ENCODE measurements at places on chromosomes 12 and 14. TPM values are rescaled to one million over a fixed set of nuclear protein-coding genes. Genes with fewer than 3 reads are reported as not detected.

The CCDC38 gene
- 0.16 TPM for total RNA-seq

The GALNT16 gene
- total RNA-seq: not detected

The LHX5 gene
- not detected for total RNA-seq

The ST8SIA1 gene
- 1.7 TPM for total RNA-seq

The CCDC85C gene
- total RNA-seq: 5.1 TPM

DNA sequence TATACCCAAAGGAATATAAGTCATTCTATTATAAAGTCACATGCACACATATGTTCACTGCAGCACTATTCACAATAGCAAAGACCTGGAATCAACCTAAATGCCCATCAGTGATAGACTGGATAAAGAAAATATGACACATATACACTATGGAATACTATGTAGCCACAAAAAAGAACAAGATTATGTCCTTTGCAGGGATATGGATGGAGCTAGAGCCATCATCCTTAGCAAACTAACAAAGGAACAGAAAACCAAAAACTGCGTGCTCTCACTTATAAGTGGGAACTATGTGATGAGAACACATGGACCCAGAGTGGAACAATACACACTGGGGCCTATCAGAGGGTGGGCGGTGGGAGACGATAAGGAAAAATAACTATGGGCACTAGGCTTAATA, 21.3 kb downstream of the FBXO21 start:
- no peak for DNase-seq

- DNase-seq: no peak
Measured at GRCh38 chr12:77060136-77060882, 5.1 kb downstream of the E2F7 start.

- DNase-seq: no peak
Measured at GRCh38 chr14:99286761-99287160, 14.8 kb upstream of the BCL11B start.

DNA sequence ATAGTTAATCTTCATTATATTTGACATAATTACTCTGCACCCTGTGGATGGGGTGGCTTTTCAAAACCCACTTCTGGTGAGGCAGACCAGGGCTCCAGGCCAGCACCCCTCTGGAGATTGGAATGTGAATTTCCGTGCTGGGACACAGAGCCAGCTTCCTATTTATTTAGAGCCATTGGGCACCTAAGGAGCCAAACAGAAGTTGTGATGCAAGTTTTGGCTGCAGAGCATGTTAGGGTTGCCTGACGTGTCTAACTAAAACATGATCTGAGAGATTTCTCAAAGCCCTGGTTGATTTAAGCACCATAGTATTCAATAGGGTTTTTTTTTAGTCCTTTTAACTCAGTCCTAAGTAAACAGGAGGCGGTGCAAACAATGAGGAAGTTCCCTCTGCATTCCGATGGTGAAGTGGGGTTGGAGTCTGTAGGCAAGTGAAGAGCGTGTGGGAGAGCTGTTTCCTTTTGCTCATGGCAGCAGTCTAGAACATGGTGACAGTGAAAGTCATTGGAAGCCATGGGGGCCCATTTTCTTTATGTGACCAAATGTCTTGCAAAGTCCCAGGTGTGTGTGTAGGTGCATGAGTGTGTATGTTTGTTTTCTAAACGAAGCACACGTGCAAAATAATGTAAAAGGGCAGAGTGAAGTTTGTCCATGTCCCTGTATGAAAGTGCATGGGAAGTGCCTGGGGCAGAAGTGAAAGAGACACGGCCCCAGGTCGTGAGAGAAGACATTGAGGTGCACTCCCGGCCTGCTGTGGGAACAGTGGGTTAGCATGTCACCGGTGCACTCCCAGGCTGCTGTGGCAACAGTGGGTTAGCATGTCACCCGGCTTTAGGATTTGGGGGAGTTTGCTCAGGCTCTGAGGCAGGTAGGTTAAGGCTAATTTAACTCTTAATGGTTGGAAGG, 117.7 kb downstream of the PRKCH start:
- DNase-seq: no peak

DNA sequence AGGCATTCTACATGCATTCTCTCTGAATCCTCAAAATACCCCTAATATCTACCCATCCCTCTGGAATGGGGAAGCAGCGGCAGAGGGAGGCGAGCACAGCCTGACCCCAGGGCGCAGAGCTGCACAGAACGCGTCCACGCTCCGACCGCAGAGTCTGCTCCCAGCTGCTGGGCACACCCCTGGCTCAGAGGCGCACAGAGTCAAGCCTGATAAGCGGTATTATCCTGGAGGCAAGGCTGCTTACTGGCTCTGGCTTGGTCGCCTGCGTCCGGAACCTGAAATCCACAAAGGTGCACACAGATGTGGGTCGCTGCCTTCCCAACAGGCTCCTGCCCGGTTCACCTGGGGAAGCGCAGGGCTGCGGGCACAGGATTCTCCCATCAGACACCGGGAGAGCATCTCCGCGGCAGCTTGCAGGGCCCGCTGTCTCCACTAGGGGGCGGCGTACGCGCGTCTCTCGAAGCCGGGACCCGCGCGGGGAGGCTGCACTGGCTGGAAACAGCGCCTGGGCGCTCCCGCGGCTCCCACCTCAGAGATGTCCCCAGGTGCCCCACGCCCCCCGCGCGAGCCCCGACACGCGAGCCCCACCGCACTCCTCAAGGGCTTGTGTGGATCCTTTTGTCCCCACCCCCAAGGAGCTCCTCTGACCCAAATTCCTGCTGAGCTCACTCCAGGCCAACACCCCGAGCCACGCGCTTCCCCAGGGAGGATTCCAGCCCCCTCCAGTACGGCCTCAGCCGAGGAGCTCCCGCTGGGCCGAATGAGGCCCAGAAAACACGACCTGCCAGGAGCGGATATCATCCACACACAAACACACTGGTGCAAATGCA, 120.1 kb upstream of the FZD10 start:
- DNase-seq: no peak

GRCh38 chr12:26056335-26056734, 68.5 kb downstream of the BHLHE41 start:
- no peak for DNase-seq

All from activated naive CD4-positive, alpha-beta T cell treated with anti-CD3 and anti-CD28 coated beads, Interleukin-2, amount 50 U/mL, for 72 hours (primary cell).